ENCODE measurements at places on chromosomes 6 and 20.

GRCh38 chr20:30500829-30501440 is 756.5 kb upstream of the DEFB115 start:
- no peak for DNase-seq

DNA sequence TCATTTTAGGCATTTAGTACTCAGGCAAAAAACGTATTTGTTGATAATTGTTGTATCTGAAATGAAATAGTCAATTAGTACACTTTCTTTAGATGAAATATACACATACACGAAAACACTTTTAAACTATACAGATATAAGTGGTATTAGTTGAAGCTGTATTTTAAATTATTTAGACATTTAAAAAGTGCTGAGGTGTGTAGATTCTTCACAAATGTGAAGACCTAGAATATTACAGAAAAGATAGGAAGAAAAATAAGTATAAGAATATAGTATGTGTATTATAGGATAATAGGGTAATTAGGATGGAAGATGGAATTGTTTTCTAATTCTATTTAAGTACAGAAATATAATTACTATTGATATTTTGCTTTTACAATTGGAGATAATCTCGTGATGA is 4.6 kb downstream of the ZFAND3 start:
- DNase-seq, result no peak

- no peak for DNase-seq
These were observed 12.4 kb downstream of the GRM1 start for GRCh38 chr6:146041282-146041681.

DNA sequence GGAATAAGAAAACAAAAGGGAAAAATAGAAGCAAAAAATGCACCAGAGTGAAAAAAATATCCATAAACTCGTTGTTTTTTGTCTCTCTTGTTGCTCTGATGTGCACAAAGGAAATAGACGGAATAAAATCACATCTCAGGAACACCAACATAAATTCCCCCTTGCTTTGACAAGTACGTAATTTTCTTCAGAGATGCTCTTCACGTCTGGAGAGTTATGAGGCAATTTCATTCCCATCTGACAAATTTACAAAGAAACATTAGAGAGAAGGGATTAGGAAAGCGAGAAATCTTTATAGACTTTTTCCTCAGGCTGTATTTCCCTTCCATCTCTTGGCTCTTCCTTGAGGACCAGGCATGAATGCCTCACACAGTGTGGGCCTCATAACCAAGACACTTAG is 250.1 kb upstream of the ZFP64 start:
- no peak for DNase-seq

GRCh38 chr6:6793388-6794250 is 205.1 kb downstream of the LY86 start:
- no peak for DNase-seq

DNA sequence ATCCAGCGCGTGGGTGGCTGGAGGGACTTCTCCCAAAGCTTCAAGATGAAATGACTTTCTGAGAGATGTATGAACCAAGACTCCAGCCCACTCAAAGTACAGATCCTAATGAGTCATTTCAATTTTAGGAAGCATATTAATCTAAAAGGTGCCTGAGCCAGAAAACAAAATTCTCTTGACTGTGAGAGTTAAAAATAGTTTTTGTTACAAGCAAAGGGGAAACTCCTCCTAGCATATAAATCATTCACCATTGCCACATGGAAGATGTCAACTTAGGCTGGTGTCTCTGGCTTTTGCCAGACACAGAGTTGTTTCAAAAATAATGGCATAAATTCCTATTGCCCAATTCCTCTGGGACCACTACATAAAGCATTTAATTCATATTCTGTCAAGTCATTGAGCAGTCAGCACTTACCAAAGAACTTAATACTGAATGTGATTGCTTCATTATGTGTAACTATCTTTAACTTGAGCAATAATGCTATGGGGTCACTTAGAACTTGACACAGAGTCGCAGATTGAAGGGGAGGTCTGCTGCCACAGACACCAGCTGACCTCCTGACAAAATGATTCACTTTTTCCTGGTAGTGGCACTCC is 280.6 kb downstream of the SLC35F1 start:
- DNase-seq, result no peak

DNA sequence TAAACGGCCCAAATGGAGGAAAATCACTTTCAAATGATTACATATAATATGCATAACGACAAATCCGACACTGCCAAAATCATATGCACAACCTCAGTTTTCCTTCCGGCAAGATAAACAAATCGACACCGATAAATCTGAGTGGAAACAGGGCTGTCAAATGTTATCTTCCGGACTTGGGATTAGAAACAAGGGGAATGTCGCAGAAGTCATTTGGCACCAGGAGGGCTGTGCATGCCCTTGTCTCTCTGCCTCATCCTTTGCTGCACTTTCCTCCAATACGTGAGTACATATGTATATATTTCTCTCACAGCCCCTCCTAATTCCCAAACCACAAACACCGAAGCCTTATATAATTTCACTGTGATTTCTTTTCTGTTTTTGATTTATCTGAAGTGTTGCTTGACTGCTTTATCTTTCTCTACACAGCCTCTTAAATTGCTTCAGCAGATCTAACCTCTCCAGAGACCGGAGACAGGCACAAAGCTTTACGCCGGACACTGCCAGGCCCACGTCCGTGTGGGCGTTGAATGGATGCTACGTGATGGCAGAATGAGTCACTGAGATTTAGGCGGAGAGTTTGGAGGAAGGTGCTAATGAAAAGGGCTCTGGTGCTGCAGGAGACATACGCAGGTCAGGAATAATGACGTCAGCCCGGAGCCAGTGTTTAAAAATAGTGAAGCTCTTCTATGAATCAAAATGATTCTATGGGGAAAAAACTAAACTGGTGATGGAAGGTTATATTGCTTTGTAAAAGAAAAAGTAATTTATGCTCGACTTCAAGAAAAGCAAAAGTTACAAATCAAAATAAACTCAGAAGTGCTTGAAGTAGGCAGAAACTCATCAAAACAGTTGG is 21.0 kb upstream of the PRELID3B start:
- DNase-seq, result no peak

DNA sequence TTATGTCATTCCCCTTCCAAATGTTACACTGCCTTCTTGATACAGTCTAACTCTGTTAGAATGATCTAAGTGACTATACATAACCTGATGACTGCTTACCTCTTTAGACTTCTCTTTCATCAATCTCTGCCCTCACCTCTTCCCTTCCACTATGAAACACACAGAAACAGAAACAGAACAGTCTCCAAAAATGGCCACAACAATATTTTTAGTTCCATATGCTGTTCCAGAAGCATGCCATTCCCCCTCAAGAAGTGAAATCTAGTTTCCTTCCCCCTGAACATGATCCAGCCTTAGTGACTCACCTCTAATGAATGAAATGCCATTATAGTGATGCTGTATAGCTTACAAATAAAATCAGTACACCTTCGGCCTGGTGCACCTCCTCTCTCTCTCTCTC is 229.3 kb upstream of the TENT5A start:
- DNase-seq, result no peak

GRCh38 chr6:27478141-27478705 is 5.3 kb upstream of the ZNF184 start:
- no peak for DNase-seq

- no peak for DNase-seq
These were observed 13.2 kb downstream of the TMEM74B start for GRCh38 chr20:1171461-1172093.

- DNase-seq, result no peak
These were observed 542.0 kb downstream of the DHX35 start for GRCh38 chr20:39503902-39504709.

DNA sequence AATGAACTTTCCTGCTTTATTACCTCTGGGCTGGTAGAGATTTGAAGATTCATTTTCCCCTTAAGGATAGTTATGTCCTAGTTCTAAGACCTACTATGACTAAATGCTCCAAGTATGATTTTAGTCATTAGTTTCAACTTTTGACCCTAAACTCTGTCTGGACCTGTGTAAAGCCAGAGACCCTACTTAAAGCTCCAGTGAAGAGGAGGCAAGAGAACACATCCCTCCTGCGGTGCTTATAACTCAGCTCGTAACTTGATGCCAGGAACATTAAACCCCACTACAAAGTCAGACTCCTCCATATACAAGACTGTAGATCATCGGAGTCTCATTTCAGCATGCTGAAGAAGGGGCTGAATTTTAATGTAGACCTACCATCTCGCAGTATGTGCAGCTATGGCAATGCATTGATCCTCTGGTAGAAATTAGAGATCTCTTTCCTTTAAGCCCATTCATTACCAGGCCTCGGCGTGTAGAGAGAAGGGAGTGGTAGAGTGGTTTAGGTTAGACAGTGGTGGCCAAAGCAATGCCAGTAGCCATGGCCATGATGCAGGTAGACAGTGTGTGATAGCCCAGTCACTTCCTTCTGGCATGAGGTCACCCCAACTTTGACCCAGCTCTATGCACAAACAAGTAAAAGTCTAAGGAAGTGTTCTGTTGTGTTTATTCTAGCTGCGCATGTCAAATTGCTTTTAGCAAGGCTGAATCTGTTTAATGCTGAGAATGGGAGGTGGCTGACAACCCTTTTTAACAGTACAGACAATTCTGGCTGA is 34.8 kb upstream of the MYB start:
- no peak for DNase-seq

DNA sequence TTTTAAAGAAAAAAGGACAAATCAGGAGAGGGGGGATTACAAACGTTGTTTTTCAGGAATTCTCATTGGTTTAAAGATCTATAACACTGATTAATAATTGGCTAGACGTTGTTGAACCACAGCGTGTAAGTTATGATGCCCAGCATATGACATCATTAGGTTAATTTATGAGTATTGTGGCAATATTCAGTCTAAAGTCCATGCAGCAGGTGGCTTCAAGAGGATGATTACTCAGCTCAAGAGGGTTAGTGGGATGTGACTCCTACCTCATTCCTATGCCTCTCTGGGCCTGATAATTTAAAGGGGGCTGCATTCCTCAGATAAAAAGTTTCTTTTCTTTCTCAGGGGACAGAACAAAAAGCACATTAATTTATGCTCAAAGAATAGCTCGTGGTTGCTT is 1309.0 kb downstream of the EPHA7 start:
- DNase-seq, result peak; percentile 69

DNA sequence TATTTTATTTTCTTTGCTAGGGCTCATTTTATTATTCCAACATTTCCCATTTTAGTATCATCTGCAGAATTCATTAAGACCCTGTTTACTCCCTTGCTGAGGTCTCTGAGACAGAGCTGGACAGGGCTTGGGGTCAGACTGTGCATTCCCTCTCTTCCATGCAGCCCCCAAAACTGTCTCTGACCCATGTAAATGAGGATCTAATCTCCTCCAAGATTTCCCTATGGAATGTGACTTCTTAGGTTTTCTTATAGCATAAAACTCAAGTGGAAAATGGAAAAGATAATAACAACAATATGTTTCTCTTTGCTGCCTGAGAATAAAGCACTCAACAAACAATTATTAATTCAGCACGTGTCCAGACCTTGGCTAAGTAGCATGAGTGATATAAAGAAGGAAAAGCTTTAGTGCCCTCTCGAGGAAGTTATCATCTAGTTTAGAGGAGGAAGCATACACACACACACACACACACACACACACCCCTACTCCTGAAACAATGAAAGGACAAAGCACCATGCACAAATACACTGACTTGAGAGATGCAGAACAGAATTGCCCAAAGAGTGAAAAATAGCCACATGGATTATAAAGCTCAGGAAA is 815.5 kb downstream of the BCKDHB start:
- DNase-seq, result no peak

DNA sequence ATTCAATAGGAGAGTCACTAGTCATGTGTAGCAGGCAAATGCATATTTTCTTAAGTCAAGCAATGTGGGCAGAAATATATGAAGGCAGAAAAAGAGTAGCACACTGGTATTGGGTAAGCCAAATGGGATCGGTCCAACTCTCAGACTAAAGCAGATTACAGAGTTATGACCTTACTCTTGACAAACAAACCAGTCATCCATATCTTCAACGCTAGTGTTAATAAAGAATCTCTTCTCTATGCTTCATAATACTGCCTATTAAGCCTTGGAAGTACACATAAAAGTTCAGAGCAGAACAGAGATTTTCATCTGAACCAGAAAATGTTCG is 320.2 kb upstream of the JARID2 start:
- no peak for DNase-seq

GRCh38 chr6:130697995-130698535 is 129.1 kb upstream of the SMLR1 start:
- DNase-seq, result no peak

DNA sequence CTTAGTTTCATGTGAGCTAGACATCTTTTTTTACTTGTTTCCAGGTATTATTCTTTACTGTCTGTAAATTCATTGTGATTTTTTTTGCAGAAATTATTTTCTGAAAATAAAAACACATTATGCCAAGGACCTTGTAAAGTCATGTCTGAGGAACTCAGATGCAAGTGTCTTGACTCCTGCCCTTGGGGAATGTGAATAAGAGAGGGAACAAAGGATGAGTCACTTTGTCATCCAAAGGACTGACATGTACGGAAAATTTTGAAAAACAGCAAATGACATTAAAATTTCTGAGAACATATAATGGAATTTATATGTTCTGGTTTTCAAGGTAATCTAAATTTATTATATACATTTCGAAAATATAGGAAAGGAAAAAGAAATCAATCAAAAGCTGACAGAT is 660.4 kb downstream of the CD109 start:
- no peak for DNase-seq

DNA sequence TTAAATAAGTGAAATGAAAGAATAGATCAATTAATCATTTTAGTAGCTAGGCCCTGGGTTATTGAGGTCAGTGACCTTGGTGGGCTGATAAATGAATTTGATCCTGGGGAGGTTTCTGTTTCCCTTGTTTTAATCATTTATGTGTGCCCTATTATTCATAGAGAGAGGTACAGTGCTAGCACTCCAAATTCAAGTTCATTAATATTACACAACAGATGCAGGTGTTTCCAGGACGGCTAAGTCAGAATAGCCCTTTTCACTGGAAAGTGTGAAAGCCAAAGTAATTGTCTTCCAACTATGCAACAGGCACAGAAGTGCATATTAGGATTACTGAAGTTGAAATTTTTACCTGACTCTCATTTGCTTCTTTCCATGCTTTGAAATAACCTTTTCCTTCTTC is 61.7 kb upstream of the SGK1 start:
- DNase-seq, result no peak

- DNase-seq, result no peak
These were observed 48.5 kb upstream of the SUPT3H start for GRCh38 chr6:45426251-45426650.

GRCh38 chr6:160391419-160392116 is 43.4 kb downstream of the SLC22A3 start:
- no peak for DNase-seq

- no peak for DNase-seq
These were observed 49.4 kb downstream of the EYA2 start for GRCh38 chr20:46943861-46944591.

- DNase-seq, result no peak
These were observed 65.4 kb upstream of the FBXL4 start for GRCh38 chr6:99013145-99013544.

DNA sequence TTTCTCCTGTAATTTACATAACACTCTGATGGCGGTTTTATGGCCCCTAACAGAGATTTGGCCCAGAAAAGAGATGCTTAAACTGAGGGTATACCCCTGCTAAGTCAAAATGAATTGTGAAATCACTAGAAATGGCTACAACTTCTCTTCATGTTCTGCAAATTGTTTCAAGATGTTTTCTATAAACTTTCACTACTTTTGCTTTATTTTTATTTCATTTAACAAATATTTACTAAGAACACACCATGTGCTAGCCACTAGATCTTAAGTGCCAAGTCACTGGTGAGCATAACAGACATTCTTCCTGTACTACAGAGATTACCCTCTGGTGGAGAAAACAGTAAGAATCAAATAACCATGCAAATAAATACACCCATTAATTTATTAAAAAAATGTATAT is 87.6 kb downstream of the KCNQ5 start:
- DNase-seq, result no peak

Data from NCI-H1436 treated with DMSO at 0.1 percent for 48 hours (cell line).